MCF 10A (cell line): ENCODE measurements at places on chromosomes 7 and 10. TPM values are rescaled to one million over a fixed set of nuclear protein-coding genes. Genes with fewer than 3 reads are reported as not detected.
A peak's percentile ranks its signal among the peaks of the same experiment; 100 is the strongest.

- H3K4me3 ChIP-seq: no peak overlapping the region
- peak; percentile 0 for DNase-seq
- no peaks in the 10 kb centered on the region for H3K36me3 ChIP-seq
- H3K27ac ChIP-seq: no peak overlapping the region
Measured at GRCh38 chr7:119472408-119473038, 800.5 kb upstream of the KCND2 start.

The ZNF248 gene
- total RNA-seq: 5.7 and 10.0 TPM in 2 replicates

The WDR86 gene
- total RNA-seq: not detected in 2 replicates

DNA sequence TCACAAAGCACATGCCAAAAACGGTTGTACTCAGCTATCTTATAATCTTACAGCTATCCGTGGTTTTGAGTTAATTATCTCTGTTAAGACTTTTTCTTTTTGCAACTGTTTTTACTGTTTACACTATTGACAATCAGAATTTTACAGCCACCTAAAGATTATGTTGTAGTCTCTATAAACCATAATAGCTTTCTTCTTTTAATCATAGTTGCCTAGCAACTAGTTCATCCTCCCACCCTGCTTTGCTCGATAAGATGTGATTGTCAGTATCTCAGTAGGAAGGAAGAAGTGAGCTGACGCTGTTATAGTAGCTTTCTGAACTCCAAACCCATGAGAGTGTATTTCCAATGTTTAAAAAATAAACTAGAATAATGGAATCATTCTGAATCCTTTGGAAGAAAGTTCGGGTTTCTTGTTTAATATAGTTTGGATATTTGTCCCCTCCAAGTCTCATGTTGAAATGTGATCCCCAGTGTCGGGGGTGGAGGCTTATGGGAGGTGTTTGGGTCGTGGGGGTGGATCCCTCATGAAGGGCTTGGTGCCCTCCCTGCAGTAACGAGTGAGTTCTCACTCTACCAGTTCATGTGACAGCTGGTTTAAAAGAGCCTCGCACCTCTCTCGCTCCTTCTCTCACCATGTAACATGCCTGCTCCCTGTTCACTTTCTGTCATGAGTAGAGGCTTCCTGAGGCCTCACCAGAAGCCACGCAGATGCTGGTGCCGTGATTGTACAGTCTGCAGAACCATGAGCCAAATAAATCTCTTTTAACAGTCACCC is 68.1 kb downstream of the SVOPL start:
- H3K4me1 ChIP-seq: no peaks in the 10 kb centered on the region
- no peaks in the 10 kb centered on the region for H3K36me3 ChIP-seq
- no peak for DNase-seq
- no peak overlapping the region for H3K27ac ChIP-seq
- no peaks in the 10 kb centered on the region for H3K27me3 ChIP-seq

GRCh38 chr10:2897619-2898508 is 169.5 kb upstream of the PFKP start:
- H3K36me3 ChIP-seq: no peaks in the 10 kb centered on the region
- H3K27me3 ChIP-seq: peaks cover 23% of the 10 kb centered on the region
- no peak overlapping the region for H3K27ac ChIP-seq
- DNase-seq: no peak
- H3K4me1 ChIP-seq: peaks cover 6% of the 10 kb centered on the region

DNA sequence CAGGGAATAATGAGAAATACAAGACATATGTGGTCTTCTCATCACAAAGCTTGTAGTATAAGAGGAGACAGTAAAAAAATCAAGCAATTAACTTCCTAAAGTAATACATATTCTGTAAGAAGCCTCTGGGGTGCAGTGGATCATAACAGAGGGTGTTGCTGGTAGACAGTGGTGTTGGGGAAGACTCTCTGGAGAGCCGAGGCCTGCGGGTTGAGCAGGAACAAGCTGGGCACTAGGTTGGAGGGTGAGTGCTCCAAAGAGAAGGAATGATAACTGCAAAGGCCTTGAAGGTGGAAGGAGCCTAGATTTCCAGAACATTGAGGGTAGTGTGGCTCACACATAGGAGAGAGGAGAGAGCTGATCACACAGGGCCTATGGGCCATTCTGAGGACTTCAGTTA is 1.5 kb downstream of the GIMAP4 start:
- no peak overlapping the region for H3K27ac ChIP-seq
- no peak for DNase-seq
- no peaks in the 10 kb centered on the region for H3K4me1 ChIP-seq
- no peak overlapping the region for H3K4me3 ChIP-seq
- peaks cover 6% of the 10 kb centered on the region for H3K36me3 ChIP-seq

The INMT gene
- total RNA-seq: not detected in 2 replicates

The MYL7 gene
- total RNA-seq: not detected in 2 replicates

DNA sequence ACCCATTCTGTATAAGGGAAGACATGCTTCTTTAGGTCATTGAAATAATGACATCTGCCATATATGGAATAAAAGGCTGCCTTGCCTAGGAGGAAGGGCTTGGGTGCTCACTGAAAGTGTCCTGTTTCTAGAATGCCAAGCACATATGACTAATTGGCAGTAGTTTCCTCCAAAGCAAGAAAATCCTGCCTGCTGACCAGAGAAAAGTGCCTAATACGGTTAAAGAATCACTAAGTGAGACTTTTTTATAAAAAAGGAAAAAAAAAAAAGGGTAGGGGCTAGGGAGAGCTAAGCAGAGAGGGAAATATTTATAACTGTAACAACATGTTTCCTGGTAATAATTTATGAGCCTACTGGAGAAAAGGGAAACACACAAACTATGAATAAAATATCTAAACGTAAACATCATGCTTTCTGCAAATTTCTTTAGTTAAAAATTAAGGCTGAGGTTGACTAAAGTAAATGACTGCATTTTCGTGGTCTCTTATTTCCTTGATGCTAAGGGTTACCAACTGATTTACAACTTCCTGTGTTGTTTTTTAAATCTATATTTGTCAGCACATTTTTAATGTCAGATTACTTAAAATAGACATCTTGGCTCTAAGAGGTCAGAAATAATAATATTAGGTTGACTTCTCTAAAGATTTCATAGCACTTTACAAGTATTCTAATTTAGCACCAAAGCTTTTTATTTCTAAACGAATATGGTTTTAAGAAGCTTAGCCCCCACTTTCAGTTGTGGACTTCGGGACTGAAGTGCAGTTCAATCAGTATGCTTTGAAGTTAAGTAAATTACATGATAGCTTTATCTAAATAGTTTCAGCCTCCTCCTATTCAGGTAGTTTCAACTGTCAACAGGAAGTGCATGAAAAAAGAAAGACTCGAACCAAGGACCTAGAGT is 89.6 kb downstream of the CABCOCO1 start:
- no peaks in the 10 kb centered on the region for H3K36me3 ChIP-seq
- peak; percentile 54 for DNase-seq
- peaks cover 29% of the 10 kb centered on the region for H3K4me1 ChIP-seq
- H3K27ac ChIP-seq: peak overlapping the region; percentile 86

The BHLHA15 gene
- total RNA-seq: 3.2 and 6.0 TPM in 2 replicates

DNA sequence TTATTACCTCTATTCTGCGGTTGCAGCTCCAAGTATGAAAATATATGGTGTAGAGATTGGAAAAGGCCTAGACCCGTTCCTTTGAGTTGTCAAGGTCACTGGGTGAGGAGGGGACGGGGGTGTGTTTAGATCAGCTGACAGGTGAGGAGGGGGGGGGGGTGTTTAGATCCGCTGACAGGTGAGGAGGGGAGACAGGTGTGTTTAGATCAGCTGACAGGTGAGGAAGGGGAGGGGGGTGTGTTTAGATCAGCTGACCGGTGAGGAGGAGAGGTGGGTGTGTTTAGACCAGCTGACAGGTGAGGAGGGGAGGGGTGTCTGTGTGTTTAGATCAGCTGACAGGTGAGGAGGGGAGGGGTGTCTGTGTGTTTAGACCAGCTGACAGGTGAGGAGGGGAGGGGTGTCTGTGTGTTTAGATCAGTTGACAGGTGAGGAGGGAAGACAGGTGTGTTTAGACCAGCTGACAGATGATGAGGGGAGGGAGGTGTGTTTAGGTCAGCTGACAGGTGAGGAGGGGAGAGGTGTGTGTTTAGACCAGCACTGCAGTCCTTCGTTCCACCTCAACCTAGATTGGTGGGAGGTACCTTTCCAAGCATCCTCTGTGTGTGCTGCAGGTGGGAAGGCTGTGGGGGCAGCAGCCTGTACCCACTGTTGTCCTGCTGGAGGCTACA is 655.0 kb upstream of the ADARB2 start:
- no peaks in the 10 kb centered on the region for H3K36me3 ChIP-seq
- no peak for DNase-seq
- H3K4me3 ChIP-seq: no peak overlapping the region

DNA sequence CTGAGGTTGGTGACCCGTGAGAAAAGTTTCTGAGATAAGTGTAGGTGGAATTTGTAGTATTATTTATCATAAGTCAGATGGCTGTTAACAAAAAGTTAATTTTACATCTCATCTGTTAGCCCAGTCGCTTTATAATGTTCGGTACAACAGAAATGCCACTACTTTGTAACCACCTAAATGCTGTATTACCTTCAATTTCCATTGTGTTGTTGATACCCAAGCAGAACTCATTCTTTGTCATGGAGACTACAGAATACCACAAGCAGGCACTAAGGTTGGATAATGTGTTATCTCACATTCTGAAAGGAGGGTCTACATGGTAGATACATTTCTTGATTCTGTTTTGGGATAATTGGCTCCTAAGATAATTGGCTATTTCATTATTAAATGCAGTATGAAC is 249.8 kb upstream of the KAT6B start:
- peaks cover 30% of the 10 kb centered on the region for H3K36me3 ChIP-seq
- no peak for DNase-seq
- H3K4me1 ChIP-seq: no peaks in the 10 kb centered on the region
- H3K4me3 ChIP-seq: no peak overlapping the region
- no peaks in the 10 kb centered on the region for H3K27me3 ChIP-seq

- H3K27ac ChIP-seq: no peak overlapping the region
- H3K4me1 ChIP-seq: no peaks in the 10 kb centered on the region
- H3K4me3 ChIP-seq: no peak overlapping the region
Measured at GRCh38 chr10:70622981-70623844, 20.7 kb upstream of the PRF1 start.

DNA sequence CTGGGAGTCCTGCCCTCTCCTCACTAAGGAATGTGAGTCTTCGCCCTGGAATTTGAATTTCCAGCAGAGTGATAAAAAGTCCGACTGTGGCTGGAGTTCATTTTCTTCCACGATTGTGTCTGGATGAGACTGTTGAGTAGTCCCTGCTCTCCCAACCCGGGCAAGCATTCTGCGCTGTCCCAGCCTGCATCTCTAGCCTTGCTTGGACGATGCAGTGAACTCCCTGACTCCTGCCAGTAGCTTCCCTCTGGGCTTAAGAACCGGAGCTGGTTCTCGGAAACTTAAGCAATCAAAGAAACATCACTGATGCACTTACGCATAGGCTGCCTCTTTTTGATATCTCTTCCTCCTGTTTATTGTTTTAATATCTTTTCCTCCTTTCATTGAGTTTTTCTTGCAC is 116.0 kb upstream of the FZD8 start:
- no peaks in the 10 kb centered on the region for H3K27me3 ChIP-seq
- DNase-seq: no peak
- H3K4me3 ChIP-seq: no peak overlapping the region
- H3K36me3 ChIP-seq: no peaks in the 10 kb centered on the region

GRCh38 chr10:117246997-117247671 is 6.2 kb downstream of the SLC18A2 start:
- H3K36me3 ChIP-seq: no peaks in the 10 kb centered on the region
- no peak overlapping the region for H3K27ac ChIP-seq
- H3K4me3 ChIP-seq: no peak overlapping the region
- DNase-seq: no peak

DNA sequence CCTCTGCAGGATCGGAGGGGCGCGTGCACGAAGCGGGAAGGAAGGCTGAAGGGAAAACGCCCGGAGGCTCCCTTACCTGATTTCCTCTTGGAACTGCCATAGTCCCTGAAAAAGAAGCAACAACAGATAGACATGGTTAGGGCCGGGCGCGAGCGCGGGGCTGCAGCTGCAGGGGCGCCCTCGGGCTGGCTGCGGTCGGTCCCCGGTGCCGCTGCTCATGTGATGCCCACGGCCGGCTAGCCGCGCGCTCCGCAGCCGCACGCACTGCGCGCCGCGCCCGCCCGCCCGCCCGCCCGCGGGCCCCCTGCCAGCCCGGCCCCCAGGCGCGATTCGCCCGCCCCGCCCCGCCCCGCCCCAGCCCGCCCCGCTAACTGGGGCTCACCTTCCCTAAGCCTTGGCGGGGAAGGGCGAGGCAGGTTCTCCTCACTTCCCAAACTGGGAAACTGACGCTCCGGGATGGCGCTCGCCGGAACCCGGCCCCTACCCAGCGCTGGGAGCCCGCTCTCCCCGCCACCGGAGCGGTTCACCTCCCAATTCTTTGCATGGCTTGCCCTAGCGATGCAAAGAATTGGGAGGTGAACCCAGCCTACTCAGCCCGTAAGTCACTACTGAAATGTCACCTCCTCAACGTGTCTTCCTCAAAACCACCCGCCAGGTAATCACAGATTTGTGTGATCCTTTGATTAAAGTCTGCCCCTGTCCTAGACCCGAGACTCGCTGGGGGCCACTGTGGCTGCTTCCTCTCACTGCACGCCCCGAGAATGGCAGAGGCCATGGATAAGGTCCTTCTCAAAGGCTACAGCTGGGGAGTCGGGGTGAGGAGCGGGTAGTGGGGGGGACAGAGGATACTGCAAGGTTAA is 162.2 kb downstream of the SH3PXD2A start:
- peaks cover 9% of the 10 kb centered on the region for H3K36me3 ChIP-seq
- peaks cover 14% of the 10 kb centered on the region for H3K4me1 ChIP-seq
- H3K27me3 ChIP-seq: no peaks in the 10 kb centered on the region
- DNase-seq: no peak
- no peak overlapping the region for H3K4me3 ChIP-seq

GRCh38 chr7:130365511-130366441 is 14.5 kb upstream of the CPA1 start:
- no peaks in the 10 kb centered on the region for H3K36me3 ChIP-seq
- H3K27me3 ChIP-seq: no peaks in the 10 kb centered on the region
- H3K4me3 ChIP-seq: no peak overlapping the region
- no peak overlapping the region for H3K27ac ChIP-seq

The COL13A1 gene
- 0.22 and 0.47 TPM in 2 replicates for total RNA-seq

DNA sequence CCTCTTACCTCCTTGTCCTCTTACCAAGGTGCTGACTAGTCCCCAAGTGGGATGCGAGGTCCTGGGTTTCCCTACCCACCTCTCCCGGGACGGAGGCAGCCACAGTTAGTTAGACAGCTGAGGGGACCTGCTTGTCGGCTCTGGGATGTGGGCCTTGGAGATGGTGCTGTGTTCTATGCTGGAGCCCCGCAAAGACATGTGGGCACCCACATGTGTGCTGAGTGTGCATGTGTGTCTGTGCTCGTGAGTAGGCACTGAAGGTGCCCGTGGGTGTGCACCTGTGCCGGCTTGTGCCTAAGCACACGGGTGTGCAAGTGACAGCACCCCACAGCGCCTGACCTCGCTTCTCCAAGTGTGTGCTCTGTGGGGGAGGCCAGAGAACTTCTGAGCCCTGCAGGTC is 62.2 kb downstream of the NEURL1 start:
- no peaks in the 10 kb centered on the region for H3K36me3 ChIP-seq
- H3K4me1 ChIP-seq: peaks cover 6% of the 10 kb centered on the region
- no peak for DNase-seq
- H3K27me3 ChIP-seq: peaks cover 22% of the 10 kb centered on the region

GRCh38 chr10:48742891-48743860 is 58.5 kb downstream of the WDFY4 start:
- DNase-seq: no peak
- H3K36me3 ChIP-seq: no peaks in the 10 kb centered on the region
- H3K4me1 ChIP-seq: no peaks in the 10 kb centered on the region
